ENCODE measurements at places on chromosomes 13 and 19. TPM values are rescaled to one million over a fixed set of nuclear protein-coding genes. Genes with fewer than 3 reads are reported as not detected.

DNA sequence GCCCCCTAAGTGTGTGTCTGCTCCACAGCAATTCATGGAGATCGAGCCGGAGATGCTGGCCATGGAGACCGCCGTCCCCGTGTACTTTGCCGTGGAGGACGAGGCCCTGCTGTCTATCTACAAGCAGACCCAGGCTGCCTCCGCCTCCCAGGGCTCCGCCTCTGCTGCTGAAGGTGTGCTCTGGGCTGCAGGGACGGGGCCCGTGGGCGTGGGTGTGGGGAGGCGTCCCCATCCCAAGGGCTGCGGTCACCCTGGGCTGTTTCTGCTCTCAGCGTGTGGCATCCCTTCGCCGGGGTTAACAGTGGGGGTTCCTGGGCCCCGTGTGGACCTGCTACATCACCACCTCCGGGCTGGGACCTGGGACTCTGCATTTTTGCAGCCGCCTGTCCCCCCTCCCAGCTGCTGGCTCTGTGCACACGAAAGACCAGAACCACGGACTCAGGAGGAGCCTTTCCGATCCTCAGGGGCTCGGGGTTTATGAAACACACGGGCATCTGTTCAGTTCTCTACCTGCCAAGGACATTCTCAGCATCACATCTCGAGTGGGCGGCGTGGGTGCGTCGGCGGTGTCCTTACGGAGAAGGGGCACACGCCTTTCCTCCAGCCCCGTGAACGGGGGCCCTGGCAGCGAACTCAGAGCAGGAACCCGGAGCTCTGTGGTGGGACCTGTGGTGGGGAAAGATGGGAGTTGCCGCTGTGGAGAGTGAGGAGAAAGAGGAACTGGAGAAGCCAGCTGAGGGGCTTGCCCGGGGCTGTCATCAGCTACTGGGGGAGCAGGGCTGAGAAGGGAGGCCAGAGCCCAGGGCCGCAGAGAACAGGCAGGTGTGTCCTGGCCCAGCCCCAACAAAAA, 7.8 kb downstream of the NCLN start:
- no peak for DNase-seq

DNA sequence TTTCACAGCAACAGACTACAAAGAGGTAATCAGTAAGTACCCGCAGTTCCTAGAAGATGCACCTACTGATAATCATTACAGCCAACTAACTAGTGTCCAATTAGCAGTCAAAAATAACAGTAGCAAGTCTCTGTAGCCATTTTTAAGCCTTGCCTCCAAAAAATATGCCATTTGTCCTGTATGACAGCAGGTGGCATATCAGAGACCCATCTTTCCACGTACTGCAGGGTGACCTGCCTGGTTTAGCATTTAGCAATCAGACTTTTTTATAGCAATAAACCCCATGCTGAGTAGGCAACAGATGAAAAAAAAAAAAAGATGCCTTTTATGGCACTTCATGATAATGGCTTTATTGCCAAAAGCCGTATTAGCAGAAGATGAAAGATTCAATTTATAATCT, 155.3 kb upstream of the LSM14A start:
- no peak for DNase-seq

GRCh38 chr13:63093907-63094469, 1678.3 kb upstream of the PCDH20 start:
- DNase-seq = no peak

DNA sequence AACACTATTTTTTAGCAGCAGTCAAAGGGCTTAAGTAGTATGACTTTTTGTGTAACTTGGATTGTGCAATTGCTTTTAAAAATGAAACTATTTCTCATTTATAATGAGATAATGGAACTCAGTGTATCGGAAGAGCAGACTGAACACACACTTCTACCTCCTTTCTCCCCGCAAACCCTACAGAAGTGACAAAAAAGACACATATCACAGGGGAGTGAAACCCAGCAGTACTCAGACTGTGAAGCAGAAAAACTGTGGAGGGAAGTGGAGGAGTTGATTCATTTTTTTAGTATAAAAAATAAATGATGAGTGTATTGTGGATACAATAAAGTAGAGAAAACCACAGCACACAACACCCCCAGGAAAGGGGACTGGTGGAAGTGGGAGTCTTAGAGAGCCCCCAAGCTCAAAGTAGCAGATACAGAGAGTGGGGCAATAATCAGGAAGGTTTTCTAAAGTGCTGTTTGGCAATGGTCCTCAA, 9.7 kb downstream of the LPAR6 start:
- no peak for DNase-seq

Gene TRAPPC5
- total RNA-seq = 155 TPM
